ENCODE measurements at places on chromosomes 7 and 10.
A peak's percentile ranks its signal among the peaks of the same experiment; 100 is the strongest.

- DNase-seq, result no peak
These were observed 87.3 kb upstream of the PIK3CG start for GRCh38 chr7:106777674-106778299.

- DNase-seq, result no peak
These were observed 171.7 kb downstream of the FAM107B start for GRCh38 chr10:14602807-14603533.

DNA sequence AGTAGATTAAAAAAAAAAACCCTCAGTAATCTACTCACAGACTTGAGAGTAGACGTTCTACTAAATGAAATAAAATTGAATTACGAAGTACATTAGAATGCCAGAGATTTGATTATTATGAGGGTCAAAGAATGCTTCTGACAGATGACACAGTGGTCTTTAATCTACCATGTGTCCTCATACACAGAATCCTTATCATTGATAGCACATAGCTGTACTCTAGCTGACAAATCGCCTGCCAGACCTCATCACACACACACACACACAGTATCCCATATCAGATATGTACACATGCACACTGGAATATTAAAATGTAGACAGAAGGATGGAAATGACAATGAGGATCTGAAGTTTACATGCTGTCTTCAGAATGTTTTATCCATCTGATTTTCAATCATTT is 104.6 kb downstream of the SORCS1 start:
- DNase-seq, result no peak

DNA sequence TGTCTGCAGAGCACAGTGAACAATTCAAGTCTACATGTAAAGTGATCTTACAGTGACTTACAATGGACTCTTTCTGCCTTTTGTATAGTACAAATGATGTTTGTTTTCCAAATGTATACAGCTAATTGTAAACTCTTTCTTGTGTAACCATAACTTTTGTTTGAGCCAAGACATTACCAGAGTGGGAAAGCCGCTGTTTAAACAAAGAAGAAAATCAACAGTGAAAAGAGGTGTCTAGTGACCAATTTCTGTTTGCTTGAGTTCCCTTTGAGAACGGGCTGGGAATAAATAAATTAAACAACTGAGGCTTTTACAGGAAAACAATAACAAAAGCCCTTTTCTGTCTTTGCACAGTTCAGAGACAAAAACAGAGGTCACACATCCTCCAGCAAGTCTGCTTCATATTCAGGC is 1163.4 kb downstream of the CNTNAP2 start:
- DNase-seq, result no peak

DNA sequence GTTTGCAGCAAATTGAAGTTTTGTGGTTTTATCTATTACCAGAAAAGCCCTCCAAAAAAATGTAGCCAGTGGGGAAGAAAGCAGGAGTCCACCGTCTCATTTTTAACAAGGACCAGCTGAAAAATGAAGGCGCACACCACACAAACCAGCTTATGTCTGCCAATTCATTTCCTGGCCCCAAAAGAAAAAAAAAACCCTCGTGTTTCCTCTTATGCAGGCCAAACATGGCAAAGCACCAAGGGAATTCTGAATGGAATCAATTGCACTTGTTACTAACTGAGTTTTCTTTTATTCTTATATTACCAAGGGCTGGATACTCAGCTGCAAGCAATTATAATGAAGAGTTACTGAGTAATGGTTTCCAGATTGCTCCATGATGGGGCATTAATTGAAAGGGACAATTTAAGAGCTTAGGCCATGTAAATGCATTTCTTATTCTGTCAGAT is 428.3 kb upstream of the NPVF start:
- DNase-seq, result no peak

- DNase-seq, result peak; percentile 47
These were observed 567.8 kb downstream of the IPMK start for GRCh38 chr10:57699944-57700343.

DNA sequence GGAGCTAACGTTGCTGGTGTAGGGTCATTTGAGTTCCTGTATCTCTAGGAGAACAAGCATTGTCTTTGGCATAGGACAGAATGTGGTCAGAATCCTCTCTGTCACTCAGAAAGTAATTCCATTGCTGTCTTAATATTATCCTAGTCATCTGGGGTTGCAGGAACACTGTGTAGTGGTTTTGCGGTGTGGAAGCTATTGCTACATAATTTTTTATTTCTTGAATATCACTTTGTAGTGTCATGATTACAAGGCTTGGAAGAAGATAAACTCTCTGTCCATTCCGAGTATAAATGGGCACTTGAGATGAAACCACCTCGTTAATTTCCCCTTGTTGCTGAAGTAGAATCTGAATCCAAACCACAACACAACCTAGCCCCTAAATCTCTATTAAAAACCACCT is 919.2 kb downstream of the LRMDA start:
- DNase-seq, result no peak

GRCh38 chr10:124416733-124417132 is 2.0 kb downstream of the OAT start:
- no peak for DNase-seq

- DNase-seq, result no peak
These were observed 242.7 kb downstream of the FOXP2 start for GRCh38 chr7:114657279-114657678.

- no peak for DNase-seq
These were observed 55.9 kb upstream of the ADRB1 start for GRCh38 chr10:113987805-113988204.

- DNase-seq, result peak; percentile 99
These were observed 50.2 kb downstream of the TFAM start for GRCh38 chr10:58435297-58435985.

- no peak for DNase-seq
These were observed 70.1 kb downstream of the NPTX2 start for GRCh38 chr7:98687111-98687751.

DNA sequence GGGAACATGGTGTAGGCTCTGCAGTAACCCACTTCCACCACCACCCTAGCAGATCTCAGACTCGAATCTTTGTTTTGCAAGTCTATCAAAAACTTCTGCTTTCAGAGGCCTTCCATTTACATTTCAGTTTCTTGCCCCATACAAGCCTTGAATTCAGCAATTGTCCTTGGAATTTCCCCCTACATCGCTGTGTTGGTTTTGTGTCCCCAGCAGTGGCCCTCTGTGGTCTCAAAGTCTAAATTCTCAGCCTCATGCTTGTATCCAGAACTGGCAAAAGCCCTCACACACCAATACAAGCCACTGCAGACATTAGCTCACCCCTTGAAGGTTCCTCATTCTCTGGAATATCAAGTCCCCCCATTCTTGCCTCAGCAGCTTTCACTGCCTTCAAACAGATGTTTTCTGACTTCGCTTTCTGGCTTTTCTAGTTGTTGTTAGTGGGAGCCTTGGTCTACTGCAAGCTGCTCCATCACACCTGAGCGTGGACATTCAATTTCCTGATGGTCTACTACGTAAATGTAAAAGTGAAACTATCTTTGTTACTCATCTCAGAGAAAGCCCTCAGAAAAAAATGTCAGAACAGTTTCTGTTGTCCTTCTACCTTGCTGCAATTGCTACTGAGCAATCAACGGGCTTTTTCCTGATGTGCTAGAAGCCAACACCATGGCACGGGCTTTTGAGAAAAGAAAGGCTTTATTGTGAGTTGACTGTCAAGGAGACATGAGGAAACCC is 1.8 kb upstream of the NUB1 start:
- no peak for DNase-seq

DNA sequence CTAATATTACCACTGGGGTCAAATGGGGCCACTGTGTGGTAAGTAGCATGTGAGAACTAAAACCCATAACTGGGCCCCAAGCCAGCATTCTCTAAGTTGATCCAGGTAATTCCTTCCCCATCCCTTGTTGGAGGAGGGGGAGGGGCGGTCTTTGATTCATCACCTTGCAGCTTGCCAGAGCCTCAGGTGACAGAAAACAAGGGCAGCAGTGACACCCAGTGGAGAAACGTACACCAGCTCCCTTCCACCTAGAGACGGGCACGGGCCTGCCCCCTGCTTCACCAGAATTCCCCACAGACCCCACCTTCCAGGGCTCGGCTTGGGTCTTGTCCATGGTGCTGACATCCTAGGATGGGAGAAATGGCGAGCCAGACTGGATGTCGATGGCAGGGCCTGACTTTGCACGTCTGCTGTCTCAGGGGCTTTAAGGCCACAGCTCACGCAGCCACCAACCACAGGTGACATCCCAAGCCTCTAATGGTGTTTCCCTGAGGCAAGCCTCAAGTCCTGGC is 102.0 kb downstream of the STRA8 start:
- DNase-seq, result peak; percentile 80

- no peak for DNase-seq
These were observed 323.0 kb downstream of the EXOC4 start for GRCh38 chr7:133575726-133576440.

- no peak for DNase-seq
These were observed 131.3 kb upstream of the NPVF start for GRCh38 chr7:25359471-25360059.

DNA sequence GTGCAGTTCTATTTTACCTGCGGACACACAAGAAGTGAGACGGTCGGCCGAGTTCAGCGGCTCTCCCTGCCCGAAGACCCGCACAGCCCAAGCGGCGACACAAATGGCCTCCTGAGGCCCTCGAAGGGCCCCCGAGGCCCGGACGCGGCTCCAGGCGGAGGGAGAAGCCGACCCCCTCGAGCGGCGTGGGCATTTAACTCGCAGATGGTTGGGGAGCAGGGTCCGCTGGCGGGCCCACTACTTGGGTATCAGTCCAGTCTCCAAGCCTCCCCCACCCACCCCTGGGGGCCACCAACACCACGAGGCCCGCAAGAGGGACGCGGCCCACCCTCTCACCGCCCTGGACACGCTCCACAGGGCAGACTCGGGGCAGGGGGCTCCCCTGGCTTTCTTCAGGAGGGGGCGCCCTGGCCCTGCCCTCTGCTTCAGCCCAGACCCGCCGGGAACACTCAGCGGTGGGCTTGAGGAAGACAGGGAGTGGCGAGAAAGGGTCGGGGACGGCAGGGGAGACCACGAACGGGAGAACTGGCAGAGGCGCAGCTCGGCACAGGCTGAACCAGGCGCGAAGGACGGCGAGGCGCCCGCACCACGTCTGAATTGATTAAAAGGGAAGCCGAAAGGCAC is 1.7 kb downstream of the IGF2BP3 start:
- DNase-seq, result no peak

DNA sequence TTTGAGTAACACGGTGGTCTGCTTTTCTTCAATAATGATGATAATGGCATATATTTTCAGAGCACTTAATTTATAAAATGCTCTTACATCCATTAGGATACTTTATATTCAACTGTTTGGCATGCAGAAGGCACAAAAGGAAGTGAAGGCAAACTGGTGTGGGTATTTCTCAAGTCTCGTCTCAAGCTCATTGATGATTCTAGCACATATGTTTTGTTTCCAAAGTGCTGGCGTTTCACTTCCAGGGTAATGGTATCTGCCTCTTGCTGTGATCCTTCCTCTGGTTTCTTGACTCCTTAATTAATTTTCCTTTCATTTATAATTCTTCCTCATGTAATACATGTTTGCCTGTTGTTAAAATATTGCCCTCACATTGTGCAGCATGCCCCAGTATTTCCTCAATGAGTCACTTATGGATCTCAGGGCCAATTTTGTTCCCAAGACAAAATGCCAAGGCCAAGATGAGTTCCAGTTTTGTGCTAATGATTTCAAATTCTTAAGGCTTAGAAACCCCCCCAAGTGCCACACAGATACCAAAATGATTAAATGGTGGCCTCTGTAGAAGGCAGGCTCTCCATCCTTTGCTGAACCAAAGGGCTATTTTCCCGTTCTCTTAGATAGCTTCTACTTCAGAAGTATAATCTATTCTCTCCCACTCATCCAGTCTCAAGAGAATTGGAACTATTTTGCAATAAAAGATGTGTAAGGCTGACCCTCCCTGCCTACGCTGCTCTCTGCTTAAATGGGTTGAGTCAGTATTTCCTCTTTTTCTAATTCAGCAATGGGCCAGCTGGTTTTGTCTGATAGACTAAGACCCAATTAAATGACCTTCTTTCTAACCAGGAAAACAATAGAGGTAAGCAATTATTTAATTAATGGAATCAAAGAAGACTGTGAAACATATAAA is 171.2 kb downstream of the ZNF365 start:
- no peak for DNase-seq

- DNase-seq, result no peak
These were observed 20.0 kb upstream of the GATA3 start for GRCh38 chr10:8034466-8035005.

DNA sequence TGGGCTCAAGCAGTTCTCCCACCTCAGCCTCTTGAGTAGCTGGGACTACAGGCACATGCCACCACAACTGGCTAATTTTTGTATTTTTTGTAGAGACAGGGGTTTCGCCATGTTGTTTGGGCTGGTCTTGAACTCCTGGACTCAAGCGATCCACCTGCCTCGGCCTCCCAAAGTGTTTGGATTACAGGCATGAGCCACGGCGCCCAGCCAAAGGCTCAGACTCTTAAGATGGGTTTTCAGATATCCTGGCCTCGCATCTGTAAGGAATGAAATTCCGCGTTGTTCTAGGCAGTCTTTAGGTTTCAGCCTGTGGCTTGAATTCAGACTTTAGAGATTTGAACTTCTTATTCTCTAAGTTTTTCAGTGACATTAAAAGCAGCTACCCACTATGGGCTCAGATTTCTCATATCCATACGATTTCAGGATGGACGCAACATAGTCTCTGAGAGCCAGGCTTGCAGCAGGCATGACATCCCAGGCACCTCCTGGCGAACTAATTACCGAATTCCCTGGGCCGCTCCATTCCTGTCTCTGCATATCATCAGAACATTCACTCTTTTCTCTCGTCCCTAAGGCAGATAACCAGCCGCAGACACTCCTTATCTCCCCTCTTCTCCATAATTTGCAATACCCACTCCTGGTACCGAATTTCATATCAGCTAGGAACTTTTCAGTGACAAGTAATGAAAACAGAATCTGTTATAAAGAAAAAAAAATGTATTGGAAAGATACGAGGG is 29.7 kb downstream of the IL15RA start:
- DNase-seq, result no peak

- no peak for DNase-seq
These were observed 1082.4 kb downstream of the KCNMA1 start for GRCh38 chr10:76555067-76555670.

- no peak for DNase-seq
These were observed 8.8 kb downstream of the CYREN start for GRCh38 chr7:135161669-135162068.

DNA sequence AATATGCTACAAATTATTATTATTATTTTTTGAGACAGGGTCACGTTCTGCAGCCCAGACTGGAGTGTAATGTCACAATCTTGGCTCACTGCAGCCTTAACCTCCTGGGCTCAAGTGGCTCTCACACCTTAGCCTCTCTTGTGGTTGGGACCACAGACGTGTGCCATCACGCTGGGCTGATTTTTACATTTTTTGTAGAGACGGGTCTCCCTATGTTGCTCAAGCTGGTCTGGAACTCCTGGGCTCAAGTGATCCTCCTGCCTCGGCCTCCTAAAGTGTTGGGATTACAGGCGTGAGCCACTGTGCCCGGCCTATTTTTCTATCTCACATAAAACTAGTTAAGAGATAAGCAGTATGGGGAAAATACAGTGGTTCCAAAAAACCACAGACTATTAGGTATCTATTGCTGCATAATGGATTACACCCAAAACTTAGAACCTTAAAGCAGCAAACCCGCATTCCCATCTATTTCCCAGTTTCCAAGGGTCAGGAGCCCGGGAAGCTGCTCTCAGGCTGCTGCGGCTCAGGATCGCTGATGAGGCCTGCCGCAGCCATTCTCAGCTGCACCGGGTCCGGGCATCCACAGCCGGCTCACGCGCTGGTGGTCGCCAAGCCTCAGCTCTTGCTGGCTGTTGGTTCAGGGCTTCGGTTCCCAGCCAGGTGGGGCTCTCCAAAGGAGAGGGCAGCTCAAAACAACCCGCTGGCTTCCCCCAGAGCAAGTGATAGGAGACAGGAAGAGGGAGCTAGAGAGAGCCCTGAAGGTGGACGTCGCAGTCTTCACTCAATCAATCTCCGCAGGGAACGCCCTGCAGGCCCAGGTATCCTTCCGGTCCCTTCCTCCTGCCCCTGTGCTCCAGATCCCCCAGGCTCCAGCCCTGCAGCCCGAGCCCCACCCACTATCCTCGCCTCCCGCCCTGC is 128.2 kb downstream of the UBE2H start:
- DNase-seq, result peak; percentile 90
